Psoas muscle (tissue), 8 donors: ENCODE measurements at places on chromosomes 11 and 22. TPM values are rescaled to one million over a fixed set of nuclear protein-coding genes. Genes with fewer than 3 reads are reported as not detected.

- DNase-seq = no peak
Measured at GRCh38 chr11:32659672-32660071, 76.0 kb downstream of the EIF3M start.

- DNase-seq = no peak
Measured at GRCh38 chr11:43403357-43404231, 44.9 kb downstream of the TTC17 start.

DNA sequence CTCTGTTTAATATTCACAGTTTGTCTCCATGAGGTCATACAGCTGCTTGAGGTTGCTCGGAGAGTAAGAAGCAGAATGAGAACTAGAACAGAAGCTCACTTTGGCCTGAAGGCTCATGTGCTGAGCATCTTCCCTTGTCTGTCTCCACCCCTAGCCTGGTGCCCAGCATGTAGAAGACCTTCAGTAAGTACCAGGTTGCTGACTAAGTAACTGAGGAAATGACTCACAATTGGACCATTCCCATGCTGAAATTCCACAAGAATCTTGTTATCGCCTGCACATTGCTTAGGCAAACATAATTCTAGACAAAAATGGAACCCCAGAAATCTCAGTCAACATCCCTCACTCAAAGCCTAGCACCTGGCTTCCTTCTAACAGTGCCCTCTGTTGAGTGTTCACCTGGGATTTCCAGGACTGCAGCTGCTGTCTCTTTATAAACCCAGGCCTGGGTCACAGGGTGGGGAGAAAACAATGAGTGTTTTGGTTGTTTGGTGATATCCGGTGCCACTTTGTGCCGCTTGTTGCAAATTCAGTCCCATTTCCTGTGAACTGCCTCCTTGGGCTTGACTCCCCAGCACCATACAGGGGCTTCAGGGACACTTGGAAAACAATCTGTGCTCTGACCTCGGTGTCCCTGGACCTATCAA, 406.8 kb downstream of the ETS1 start:
- DNase-seq = no peak

Gene DBX1
- not detected for total RNA-seq

Gene SLCO2B1
- total RNA-seq = 17.7 TPM
